Fibroblast of lung (primary cell): ENCODE measurements at places on chromosomes 13 and 19.

DNA sequence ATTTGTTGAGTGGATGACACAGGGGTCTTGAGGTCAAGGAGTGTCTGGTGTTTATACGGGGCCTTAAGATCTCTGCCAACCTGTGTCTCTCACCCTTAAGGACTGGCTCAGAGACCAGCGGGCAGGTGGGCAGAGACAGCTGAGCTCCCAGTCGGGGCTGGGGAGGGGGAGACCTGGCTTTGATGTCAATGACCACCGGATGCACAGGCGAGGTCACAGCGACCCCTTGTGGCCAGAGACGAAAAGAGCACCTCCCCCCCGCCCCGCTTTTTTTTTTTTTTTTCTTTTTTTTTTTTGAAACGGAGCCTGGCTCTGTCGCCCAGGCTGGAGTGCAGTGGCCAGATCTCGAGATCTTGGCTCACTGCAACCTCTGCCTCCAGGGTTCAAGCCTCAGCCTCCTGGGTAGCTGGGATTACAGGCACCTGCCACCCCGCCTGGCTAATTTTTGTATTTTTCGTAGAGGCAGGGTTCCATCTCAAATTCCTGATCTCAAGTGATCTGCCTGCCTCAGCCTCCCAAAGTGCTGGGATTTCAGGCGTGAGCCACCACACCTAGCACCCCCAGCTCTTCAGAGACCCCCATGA is 12.1 kb upstream of the KLK14 start:
- no peak overlapping the region for H3K4me3 ChIP-seq
- no peak for DNase-seq
- no peaks in the 10 kb centered on the region for H3K36me3 ChIP-seq
- no peak overlapping the region for H3K27ac ChIP-seq

- DNase-seq = peak; percentile 28
- H3K36me3 ChIP-seq = peaks cover 2% of the 10 kb centered on the region
- H3K4me3 ChIP-seq = no peak overlapping the region
- H3K4me1 ChIP-seq = peaks cover 7% of the 10 kb centered on the region
- no peak overlapping the region for H3K27ac ChIP-seq
Observed at GRCh38 chr13:50068508-50068907, 53.3 kb downstream of the KCNRG start.

DNA sequence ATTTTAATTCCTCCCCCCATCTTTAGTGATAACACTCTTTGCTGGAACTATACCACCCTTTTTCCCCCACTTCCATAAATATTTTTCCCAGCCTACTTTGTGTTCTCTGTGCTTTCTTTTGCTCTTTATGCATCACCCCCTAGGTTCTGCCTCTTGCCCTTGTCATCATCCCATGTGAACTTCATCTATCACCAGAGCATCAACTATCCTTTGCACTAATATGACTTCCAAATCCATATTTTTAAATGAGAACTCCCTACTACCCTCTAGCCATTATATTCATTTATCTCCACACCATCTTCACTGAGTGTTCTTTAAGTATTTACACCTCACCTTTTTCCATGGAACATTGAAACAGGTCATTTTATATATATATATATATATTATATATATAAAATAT is 452.7 kb downstream of the FOXO1 start:
- H3K4me1 ChIP-seq = no peaks in the 10 kb centered on the region
- no peak for DNase-seq
- no peak overlapping the region for H3K4me3 ChIP-seq

DNA sequence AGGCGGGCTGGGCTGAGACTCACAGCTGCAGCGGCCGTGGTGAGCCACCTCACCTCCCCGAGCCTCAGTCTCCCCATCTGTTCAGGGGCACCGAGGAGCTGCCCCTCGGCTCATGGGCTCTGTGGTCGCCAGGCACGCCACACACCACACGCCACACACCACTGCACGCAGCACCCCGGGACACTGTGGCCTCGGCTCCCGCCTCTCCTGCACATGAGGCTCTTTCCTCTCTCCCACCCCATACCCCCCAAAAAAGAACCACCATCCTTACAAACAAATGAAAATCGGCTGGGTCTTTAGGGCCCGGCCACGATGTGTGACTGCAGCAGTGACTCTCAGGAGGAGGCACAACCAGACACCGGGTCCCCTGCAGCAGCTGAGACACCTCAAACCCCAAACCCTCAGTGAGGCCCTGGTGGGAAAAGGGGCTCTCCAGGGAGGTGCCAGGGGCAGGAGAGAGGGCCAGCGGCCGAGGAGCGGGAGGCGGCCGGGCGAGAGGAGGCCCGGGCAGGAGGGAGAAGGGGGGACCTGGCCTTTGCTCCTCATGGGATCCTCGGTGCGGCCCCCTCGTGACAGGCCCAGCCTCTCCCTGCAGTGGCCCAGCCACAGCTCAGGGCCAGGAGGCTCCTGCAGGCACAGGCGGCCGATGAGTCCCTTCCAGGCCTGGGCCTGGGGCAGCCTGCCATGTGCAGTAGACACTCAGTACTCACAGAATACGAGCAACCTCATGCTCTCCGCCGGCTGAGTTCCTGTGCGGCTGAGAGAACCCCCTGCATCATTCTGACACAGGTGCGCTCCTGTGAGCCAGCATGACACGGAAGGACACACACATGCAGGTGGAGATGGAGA is 66.3 kb downstream of the RASA3 start:
- peaks cover 6% of the 10 kb centered on the region for H3K36me3 ChIP-seq
- H3K4me1 ChIP-seq = peaks cover 57% of the 10 kb centered on the region
- H3K4me3 ChIP-seq = no peak overlapping the region
- peak overlapping the region; percentile 99 for H3K27ac ChIP-seq
- no peak for DNase-seq
- no peaks in the 10 kb centered on the region for H3K27me3 ChIP-seq

DNA sequence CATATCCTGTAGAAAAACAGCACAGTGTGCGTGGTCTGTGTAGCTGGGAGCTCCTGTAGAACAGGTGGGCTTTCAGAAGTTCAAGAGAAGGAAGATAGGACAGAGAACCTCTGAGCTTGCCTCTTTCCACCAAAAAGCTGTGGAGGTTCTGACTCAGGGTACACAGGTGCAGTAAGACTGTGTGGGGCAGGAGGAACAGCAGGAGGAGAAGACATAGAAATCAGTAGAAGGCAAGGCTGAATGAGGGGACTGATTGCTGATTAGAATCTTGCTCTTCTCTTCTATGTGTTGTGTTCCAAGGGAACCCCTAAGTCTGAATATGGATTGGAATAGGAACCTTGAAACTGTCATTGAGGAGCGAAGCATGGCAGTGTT is 122.7 kb downstream of the AKAP11 start:
- no peak overlapping the region for H3K27ac ChIP-seq
- no peak overlapping the region for H3K4me3 ChIP-seq
- H3K4me1 ChIP-seq = no peaks in the 10 kb centered on the region
- H3K36me3 ChIP-seq = no peaks in the 10 kb centered on the region
- H3K27me3 ChIP-seq = peaks cover 2% of the 10 kb centered on the region

GRCh38 chr13:95301183-95301967 is at the start of gene ABCC4:
Gene ABCC4, minus strand, starts transcription at chr13:95301451. Its CDS starts 137 bp downstream, at chr13:95301314.
- H3K27ac ChIP-seq = peak within 1 kb of the TSS; percentile 85
- no peaks in the 10 kb centered on the region for H3K36me3 ChIP-seq
- peak; percentile 68 for DNase-seq
- H3K27me3 ChIP-seq = no peaks in the 10 kb centered on the region
- H3K4me3 ChIP-seq = peak within 1 kb of the TSS; percentile 96
- peaks cover 2% of the 10 kb centered on the region for H3K4me1 ChIP-seq

DNA sequence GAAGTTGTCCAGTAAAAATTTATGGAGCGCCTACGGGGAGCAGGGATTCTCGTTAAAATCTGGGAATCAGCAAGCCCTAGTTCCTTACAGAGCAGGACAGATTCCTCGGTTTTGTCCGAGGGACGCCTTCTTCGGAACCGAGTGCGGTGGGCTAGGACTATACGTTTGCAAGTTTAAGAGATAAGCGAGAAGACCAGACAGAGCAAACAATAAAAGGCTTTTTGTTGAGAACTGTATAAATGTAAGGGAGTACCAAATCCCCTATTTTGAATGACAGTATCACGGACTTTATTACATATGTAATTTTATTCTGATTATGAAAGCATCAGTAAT is 971 bp upstream of the ANKRD10 start:
- H3K36me3 ChIP-seq = no peaks in the 10 kb centered on the region
- peak overlapping the region; percentile 77 for H3K4me3 ChIP-seq
- H3K27me3 ChIP-seq = no peaks in the 10 kb centered on the region
- peak overlapping the region; percentile 99 for H3K27ac ChIP-seq
- DNase-seq = no peak

DNA sequence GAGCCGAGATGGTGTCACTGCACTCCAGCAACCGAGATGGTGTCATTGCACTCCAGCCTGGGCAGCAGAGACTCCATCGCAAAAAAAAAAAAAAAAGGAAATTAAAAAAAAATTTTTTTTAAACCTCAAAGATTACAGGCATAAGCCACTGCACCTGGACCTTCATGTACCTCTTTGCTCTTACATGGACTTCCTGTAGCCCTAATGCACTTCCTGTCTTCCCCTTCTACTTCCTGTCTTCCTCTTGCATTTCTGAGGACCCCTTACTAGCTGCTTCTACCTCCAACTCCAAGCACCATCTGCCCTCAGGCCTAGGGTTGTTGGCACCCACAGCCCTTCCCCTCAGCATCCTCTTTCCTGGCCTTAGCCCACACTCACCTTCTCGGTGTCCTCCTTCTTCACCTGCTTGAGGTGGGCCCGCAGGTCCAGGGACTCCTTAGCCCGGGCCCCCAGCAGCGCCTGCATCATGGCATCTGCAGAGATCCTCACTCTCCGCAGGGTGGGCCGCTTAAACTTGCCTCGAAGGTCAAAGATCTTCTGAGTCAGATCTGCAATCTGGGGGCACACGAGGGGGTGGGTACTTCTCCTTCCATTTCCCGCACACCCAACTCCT is 3.8 kb downstream of the TNNI3 start:
- no peaks in the 10 kb centered on the region for H3K4me1 ChIP-seq
- no peak overlapping the region for H3K4me3 ChIP-seq
- H3K27me3 ChIP-seq = peaks cover 16% of the 10 kb centered on the region
- DNase-seq = no peak
- H3K36me3 ChIP-seq = no peaks in the 10 kb centered on the region

DNA sequence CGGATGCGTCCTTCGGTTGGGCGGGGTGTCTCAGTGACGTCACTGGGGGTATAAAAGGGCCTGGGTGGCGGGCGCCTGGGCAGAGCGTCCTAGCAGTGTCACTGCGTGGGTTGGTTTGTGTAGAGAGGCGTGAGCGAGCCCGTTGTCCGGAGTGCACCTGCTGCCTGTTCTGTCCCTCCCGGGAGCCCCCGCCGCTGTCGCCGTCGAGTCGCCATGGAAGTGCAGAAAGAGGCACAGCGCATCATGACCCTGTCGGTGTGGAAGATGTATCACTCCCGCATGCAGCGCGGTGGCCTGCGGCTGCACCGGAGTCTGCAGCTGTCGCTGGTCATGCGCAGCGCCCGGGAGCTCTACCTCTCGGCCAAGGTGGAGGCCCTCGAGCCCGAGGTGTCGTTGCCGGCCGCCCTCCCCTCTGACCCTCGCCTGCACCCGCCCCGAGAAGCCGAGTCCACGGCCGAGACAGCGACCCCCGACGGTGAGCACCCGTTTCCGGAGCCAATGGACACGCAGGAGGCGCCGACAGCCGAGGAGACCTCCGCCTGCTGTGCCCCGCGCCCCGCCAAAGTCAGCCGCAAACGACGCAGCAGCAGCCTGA is 2.9 kb downstream of the IER2 start:
- DNase-seq = peak; percentile 95
- peaks cover 2% of the 10 kb centered on the region for H3K36me3 ChIP-seq
- H3K4me1 ChIP-seq = peaks cover 17% of the 10 kb centered on the region

DNA sequence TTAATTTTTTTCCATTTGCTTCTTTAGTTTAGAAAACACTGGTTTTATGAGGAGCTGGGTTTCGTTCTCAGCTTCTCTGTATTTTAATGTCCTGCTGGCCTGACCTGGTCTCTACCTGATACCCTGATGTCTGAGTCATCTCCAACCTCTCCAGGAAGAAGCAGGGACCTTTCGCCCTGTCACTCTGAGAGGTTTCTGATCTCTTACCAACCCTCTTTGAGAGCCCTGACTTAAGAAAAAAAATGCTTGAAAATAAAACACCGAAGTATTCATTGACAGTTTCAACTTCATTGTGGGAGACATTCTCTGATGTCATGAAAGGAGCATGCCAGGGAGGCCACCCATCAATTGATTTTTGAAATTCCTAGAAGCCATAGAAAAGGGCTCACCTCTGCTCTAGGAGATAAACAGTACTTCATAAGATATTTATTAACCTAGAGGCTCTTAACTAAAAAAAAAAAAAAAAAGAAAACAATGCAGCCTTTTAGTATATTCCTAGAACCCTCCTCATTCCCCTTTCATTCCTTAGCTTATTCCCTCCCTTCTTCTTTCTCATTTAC is 234.8 kb downstream of the ENOX1 start:
- H3K4me1 ChIP-seq = no peaks in the 10 kb centered on the region
- no peaks in the 10 kb centered on the region for H3K36me3 ChIP-seq
- no peak for DNase-seq
- no peak overlapping the region for H3K4me3 ChIP-seq

GRCh38 chr19:54393381-54393780 is 21.9 kb upstream of the TTYH1 start:
- H3K27me3 ChIP-seq = no peaks in the 10 kb centered on the region
- H3K36me3 ChIP-seq = no peaks in the 10 kb centered on the region
- H3K27ac ChIP-seq = no peak overlapping the region
- DNase-seq = no peak

DNA sequence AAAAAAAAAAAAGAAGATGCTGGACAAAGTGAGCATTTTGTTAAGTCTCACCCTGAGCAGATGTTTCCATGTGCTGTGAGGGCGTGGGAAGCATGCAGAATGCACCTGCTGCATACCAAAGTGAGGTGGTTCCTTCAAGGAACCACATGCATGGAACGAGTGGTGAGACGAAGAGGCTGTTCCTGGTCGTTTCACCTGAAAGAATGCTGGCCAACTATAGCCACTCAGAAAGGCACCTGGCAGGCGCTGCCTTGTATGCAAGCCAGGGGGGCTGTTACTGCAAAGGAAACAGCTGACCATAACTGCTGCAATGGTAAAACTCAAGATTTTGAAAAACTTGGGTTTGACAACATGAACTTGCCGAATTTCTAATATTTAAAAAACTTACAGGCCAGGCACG is 14.7 kb downstream of the MIER2 start:
- H3K27ac ChIP-seq = no peak overlapping the region
- H3K4me1 ChIP-seq = no peaks in the 10 kb centered on the region
- H3K27me3 ChIP-seq = no peaks in the 10 kb centered on the region
- peaks cover 40% of the 10 kb centered on the region for H3K36me3 ChIP-seq
- DNase-seq = no peak
- no peak overlapping the region for H3K4me3 ChIP-seq

DNA sequence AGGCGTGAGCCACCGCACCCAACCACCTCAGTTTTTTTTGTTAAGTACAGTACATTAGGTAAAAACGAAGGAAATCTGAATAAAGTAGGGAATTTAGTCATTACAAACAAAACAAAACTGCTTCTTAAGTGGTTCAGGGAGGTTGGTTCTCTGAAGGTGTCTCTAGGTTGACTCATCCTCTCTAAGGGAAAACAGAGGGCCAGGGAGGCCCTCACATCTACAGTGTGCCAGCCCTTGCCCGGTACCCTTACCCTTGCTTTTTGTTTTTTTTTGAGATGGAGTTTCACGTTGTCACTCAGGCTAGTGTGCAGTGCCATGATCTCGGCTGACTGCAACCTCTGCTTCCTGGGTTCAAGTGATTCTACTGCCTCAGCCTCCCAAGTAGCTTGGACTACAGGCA is 17.2 kb upstream of the JUND start:
- H3K27ac ChIP-seq = no peak overlapping the region
- no peaks in the 10 kb centered on the region for H3K27me3 ChIP-seq
- DNase-seq = no peak
- no peaks in the 10 kb centered on the region for H3K36me3 ChIP-seq
- H3K4me3 ChIP-seq = no peak overlapping the region
- H3K4me1 ChIP-seq = peaks cover 10% of the 10 kb centered on the region

- no peak for DNase-seq
- H3K4me1 ChIP-seq = peaks cover 7% of the 10 kb centered on the region
- no peaks in the 10 kb centered on the region for H3K36me3 ChIP-seq
- no peak overlapping the region for H3K27ac ChIP-seq
Observed at GRCh38 chr13:50241479-50241878, 226.2 kb downstream of the KCNRG start.
